RKO (cell line): ENCODE measurements at places on chromosomes 1 and 21.

DNA sequence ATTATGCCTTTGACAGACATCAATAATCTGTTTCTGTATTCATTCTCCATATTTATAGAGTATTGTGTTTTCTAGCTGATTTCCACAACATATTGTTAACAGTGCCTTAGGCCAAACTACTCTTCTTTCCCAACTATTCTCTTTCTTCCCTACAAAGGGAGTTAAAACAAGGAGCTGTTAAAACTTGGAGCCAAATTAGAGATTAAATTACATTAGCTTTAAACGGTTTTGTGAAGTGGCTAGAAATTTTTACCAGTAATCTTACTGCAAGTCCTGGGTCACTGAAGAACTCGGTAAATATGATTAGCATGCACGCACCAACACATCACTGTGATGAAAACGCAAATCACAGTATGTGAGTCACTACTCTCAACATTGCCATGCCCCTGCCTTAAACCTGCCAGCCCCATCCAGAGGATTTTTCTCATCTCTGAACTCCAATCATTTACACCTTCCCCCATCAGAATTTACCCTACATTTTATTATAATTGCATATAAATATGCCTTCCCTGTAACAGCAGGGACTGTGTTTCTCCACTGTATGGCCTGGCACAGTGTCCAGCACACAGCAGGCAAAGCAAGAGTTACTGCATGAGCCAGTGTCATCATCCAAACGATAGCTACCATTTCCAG, 1.5 kb upstream of the PRDX6 start:
- DNase-seq = peak; percentile 66

DNA sequence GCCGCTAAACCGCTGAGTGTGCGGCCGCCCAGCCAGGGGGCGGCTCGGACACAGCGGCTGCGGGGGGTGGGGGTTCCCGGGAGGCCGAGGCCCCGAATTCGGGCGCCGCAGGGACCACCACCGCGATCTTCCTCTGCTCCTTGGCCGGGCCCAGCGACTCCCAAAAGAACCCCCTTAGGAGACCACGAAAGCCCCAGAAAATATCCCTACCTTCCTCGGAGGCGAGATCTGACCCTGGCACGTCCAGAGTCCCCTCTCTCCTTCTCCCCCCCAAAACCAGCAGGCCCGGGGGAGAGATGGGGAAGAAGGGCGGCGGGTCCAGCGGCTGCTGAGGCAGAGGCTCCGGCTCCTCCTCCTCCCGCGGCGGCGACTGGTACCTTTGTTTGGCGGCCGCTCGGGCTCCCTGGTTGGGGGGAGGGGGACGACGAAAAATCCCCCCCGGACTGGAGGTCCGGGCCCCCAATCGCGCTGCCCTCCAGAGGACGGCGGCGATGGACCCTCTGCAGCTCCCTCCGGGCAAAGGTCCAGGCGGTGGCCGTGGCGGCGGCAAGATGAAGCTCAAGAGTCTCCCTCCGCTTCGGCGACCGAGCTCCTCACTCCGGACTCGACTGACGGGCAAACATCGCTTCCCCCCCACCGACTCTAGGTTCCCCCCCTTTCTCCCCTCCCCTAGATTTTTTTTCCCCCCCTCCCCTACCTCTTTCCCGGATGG, at the start of gene ARID4B:
ARID4B (minus strand) TSS at position 621 of the 712 bp plus-strand sequence. CDS start 1,260 bp downstream, outside the sequence.
- DNase-seq = no peak

- DNase-seq = peak; percentile 94
Observed at GRCh38 chr21:45011911-45012661, 62.3 kb upstream of the ADARB1 start.

DNA sequence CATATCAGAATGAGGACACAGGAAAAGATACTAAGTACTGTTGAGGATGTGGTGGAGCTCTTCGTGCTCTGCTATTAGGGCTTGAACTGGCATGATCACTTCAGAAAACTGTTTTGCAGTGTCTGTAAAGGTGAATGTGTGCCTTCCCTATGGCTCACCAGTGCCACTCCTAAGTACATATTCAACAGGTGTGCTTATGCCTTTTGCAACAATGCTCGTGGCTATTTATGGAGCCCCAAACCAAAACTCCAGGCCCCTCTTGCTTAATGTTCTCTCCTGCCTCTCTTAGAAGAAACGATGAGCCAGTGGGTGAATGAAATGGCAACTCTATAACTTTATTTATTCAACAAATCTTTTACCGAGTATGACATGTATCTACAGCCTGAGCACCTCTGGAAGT, 70.2 kb downstream of the TAS1R2 start:
- no peak for DNase-seq

GRCh38 chr1:43302201-43302600, 1.4 kb downstream of the TIE1 start:
- no peak for DNase-seq

GRCh38 chr1:21205416-21205815, 28.7 kb upstream of the EIF4G3 start:
- no peak for DNase-seq

- no peak for DNase-seq
Observed at GRCh38 chr1:208503787-208504186, 259.6 kb upstream of the PLXNA2 start.

DNA sequence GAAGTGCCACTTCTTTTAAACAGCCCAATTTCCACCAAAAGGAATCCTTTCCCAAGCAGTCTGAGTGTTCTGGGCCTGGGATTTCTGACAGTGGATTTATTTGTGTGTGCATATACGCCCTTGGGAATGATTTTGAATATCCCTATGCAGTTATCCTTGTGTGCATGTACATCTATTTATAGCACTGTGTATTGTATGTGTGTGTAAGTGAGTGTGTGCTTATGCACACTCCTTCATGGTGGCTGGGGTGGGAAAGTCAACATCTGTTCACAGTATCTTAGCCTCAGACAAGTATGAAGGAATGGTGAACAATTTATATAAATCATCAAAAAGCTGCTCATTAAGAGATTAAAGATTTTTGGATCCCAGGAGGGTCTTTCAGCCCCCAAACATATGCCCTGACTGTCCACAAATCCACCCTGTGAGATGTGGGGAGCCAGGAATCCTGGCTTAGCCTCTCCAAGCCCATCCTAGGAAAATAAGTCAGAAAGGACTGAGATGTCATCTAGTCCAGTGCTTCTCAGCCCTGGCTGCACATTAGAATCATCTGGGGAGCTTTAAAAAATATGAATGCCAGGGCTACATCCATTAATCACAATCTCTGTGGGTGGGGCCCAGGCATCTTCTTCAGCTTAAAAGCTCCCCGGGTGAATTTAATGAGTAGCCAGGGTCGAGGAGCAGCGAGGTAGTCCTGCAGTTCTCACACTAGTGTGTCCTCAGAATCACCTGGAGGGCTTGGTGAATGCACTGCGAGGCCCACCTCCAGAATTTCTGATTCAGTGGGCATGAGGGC, 101.4 kb downstream of the PLXNA2 start:
- no peak for DNase-seq

GRCh38 chr1:172004671-172005070, 163.4 kb downstream of the DNM3 start:
- no peak for DNase-seq

DNA sequence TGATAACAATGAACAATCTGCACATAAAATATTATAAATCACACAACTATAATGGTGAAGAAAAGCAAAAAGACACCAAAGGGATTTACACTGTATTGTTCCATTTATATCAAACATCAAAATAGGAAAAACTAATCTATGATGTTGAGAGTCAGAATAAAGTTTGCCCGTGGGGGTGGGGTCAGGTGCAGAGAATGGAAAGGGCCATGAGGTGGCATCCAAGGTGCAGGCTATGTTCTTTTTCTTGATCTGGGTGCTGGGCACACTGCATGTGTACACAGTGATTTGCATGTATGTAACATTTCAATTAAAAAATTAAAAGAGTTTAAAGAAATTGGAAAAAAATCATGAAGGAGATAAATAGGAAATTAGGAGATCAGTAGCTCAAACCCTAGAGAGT, 127.3 kb downstream of the DSCAM start:
- DNase-seq = no peak

GRCh38 chr1:186487163-186487562, 26.2 kb upstream of the PDC start:
- DNase-seq = no peak

DNA sequence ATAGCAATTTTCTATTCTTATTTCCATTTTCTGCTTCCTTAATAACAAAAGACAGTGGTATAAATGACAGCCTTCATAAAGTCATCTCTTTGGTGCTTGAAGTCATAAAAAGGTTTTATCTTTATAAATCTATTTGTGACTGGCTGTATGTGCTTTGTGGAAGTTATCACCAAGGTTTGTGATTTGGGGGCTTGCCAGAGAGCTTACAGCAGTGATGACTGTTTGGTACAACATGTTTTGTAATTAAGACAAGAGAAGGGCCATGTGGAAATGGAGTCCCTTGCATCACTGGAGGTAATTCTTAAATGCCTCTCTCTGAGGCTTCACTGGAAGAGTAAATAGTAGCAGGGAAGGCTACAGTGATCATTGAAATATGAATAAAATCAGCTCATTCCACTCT, 2.7 kb downstream of the SLC35F3 start:
- DNase-seq = no peak

GRCh38 chr1:48969971-48970370, 193.3 kb upstream of the BEND5 start:
- no peak for DNase-seq

DNA sequence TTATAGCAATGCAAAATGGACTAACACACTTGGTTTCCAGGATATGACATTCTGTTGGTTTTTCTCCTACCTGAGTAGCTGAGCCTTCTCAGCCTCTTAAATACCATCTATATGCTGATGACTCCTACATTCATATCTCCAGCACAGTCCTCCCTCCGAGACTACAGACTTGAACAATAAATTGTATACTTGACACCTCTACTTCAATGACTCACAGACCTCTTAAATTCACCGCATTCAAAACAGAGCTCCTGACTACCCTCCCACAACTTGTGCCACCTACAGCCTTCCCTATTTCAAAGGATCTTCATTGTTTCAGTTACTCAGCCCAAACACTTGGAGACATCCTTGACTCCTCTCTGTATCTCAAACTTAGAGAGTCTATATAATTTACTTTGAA, 66.8 kb upstream of the ASB17 start:
- DNase-seq = no peak

GRCh38 chr1:204754821-204755220, 69.3 kb upstream of the LRRN2 start:
- no peak for DNase-seq

GRCh38 chr21:42704861-42705260, 51.4 kb downstream of the PDE9A start:
- DNase-seq = no peak

DNA sequence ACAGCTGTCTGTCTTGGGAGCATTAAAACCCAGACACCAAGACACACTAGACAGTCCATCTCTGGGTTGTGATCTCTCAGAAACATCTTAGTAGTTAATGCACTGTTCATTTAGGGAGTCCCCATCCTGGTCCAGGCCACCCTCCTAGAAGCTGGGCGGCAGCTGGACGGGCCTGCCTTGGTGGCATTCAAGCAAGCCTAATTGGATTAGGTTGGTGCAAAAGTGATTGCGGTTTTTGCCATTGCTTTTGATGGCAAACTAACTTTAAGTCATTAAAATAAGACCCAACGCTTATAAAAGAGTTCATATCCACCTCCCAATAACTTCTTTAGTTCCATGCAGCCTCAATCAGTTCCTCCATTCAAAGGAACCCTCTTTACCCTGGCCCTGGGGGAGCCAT, 21.7 kb downstream of the ATP5PO start:
- DNase-seq = no peak

DNA sequence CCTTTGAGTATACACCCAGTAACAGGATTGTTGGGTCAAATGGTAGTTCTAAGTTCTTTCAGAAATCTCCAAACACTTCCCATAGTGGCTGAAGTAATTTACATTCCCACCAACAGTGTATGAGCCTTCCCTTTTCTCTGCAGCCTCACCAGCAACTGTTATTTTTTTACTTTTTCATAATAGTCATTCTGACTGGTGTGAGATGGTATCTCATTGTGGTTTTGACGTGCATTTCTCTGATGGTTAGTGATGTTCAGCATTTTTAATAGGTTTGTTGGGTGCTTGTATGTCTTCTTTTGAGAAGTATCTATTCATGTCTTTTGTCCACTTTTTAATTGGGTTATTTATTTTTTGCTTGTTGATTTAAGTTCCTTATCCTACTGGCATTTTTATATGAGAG, 26.4 kb upstream of the LAMC1 start:
- DNase-seq = no peak

- DNase-seq = no peak
Observed at GRCh38 chr1:40532062-40532389, 589 bp downstream of the ZNF684 start.

GRCh38 chr1:205285381-205286101, 36.0 kb downstream of the NUAK2 start:
- no peak for DNase-seq

DNA sequence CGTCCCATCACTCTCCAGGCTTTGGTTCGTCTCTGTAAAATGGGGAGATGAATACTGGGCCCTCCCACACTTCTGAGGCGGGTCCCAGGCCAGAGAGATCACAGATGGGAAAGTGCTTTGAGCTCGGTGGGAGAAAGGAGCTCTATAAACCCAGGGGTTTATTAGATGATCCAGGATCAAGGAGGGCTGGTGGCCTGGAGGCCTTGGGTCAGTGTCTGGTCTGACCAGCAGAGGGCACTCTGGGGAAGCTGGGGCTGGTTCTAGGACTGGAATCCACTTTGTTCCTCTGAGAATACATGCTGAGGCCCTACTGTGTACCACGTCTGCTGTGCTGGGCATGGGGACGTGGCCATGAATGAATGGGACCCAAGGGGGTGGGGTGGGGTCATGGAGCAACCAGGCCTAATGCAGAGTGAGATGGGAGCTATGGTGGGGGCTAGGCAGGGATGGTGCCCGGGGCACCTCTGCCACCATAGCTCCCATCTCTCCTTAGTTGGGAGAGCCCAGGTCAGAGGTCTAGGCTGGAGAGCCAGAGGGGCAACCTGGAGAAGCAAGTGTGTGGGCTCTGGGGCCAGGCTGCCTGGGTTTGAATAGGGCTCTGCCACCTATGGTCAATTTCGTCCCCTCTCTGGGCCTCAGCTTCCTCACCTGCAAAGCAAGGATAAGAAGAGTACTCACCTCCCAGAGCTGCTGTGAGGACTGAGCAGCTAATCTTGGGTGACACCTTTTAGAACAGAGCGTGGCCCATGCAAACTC, 9.0 kb upstream of the FAM131C start:
- peak; percentile 56 for DNase-seq

DNA sequence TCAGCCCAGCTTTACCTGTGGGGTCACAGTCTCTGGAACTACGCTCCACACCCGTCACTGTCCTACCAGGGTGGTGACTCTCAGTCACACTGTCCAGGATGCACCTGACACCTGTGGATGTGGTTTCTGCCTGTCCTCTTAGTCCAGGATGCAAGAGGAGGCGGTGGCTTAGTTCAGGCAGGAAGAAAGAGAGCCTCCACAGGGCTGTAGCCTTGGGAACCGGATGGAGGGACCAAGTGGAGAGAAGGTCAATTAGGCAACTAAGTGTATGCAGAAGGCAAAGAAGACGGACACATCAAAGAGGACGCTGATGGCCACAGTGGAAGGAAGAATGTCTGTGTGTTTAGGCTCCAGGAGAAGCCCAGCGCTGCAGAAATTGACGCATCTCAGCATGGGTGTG, 153.9 kb upstream of the IRF2BP2 start:
- DNase-seq = no peak
